Left ventricle myocardium inferior (tissue), 1 donor: ENCODE measurements at places on chromosomes 6 and 20.

DNA sequence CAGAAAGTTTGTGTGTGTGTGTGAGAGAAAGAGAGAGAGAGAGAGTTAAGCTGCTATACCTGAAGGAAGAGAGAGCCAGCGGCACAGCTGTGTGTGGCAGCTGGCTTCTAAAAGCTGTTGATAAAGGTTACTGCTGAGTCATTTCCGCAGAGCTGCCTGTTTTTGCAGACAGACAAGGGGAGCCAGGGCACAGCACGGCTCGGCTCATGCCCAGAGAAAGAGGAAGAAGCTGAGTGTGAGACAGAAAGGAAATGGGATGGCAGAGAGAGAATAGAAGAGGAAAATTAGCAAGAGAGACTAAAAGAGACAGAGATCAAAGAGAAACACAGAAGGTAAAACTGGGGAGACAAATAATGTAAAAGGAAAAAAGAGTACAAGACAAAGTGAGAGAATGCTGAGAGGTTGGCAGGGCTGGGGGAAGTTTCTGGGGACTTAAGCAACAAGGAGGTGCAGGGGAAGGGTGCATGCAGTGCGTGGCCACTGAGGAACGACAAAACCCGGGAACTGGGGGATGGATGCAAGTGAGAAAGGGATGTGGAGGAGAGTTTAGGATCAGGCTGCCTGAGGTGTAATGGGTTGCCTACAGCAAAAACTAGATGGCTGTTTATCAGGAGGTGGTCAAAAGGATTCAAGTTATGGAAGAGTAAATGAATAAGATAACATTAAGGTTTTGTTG lies 22.7 kb downstream of the HLA-A start:
- DNase-seq = peak; percentile 78

DNA sequence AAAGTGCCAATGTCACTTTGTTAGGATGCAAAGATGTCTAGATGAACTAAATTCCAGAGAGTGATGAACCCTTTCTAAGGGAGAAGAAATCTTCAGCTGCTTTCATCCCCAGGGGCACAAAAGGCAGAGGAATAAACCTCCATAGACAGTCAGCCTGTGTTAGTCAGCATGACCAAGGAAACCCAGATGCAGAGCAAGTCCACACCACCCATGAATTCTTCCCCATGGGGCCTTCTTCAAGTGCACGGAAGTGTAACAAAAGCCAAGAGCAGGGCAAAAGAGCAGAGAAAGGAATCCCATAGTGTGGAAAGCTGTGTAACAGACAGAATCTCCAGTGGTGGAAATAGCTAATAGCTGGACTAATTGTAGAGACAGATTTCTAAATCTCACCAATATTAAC lies 50.0 kb downstream of the DCDC2 start:
- no peak for DNase-seq

GRCh38 chr6:128807577-128807976 lies 75.4 kb upstream of the LAMA2 start:
- DNase-seq = no peak

- DNase-seq = no peak
Measured at GRCh38 chr20:7361321-7361720, 578.9 kb downstream of the HAO1 start.

GRCh38 chr6:36623547-36624459 lies 29.6 kb downstream of the SRSF3 start:
- DNase-seq = peak; percentile 84

- no peak for DNase-seq
Measured at GRCh38 chr6:75609639-75610590, 8.2 kb downstream of the SENP6 start.
